Fibroblast of skin of abdomen (primary cell): ENCODE measurements at places on chromosomes 4 and X.

DNA sequence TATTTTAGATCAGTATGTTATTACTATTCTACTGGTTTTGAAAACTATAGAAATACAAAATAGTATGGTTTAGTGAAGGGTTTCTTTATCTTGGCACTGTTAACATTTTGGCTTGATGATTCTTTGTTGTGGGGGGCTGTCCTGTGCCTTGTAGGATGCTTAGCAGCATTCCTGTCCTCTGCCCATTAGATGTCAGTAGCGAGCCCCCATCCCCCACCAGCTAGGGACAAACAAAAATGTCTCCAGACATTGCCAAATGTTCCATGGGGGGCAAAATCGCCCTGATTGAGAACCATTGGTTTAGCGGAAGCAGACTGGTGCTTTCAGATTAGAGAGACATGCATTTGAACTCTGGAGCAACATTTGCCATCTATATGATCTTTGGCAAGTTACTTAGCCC, 23.3 kb downstream of the SPARCL1 start:
- DNase-seq = no peak

- DNase-seq = peak; percentile 32
Observed at GRCh38 chrX:9677098-9677739, 88.4 kb downstream of the GPR143 start.

GRCh38 chrX:138157850-138158249, 553.7 kb downstream of the FGF13 start:
- DNase-seq = no peak

GRCh38 chr4:174117445-174117844, 166.0 kb downstream of the FBXO8 start:
- no peak for DNase-seq

- DNase-seq = peak; percentile 57
Observed at GRCh38 chr4:19905024-19905423, 346.7 kb upstream of the SLIT2 start.

DNA sequence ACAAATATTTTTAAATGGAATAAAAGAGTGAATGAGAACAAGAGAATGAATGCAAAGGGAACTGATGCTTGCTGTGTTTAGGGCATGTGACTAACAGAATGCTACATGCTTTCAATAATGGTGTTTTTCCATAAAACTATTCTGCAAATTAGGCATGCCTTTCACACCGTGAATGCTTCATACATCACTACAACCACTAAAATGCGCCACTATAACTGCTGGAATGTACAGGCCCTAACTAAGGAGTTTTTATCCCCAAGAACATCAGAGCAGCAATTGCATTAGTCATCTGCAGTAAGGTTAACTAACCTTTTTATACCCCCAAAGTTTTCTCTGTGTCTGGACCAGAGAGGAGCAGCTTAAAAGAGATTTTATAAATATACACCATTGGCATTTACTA, 190.4 kb downstream of the ARAP2 start:
- DNase-seq = peak; percentile 66

DNA sequence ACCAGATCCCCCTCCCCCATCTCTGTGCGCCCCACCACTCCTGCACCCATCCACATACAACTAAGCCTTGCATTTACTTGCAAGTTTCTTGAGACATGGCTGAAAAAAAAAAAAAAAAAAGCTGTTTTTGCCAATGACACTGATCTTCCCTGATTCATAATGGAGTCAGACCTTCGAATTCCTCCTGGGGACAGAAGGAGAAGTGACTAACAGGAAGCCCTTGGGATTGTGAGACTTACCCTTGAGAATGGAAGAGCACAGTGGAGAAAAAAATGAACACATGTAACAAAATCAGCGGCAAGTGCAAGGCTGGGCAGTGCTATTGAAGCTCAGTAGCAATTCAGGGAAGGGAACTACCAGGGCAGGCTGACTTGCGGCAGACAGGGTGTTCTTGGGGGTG, 288.4 kb downstream of the BCOR start:
- DNase-seq = peak; percentile 67

DNA sequence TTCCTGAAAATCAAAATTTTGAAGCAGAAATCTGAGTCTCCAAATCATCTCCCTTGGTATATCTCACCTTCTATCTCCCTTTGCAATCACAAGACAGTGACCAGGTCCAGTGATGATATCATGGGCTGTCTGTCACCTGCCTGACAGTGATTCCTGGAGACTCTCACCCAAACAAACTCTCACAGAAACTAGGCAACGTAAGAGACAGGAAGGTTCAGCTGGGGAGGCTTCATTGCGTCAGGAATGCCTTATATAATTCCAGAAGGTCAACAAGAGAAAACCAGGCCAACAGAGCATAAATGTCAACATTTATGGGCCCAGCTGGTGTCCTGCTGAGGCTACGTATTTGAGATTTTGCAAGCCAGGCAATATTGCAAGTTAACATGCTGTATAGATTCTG, 412.7 kb downstream of the KCNIP4 start:
- no peak for DNase-seq

GRCh38 chrX:9163214-9163709, 129.3 kb upstream of the FAM9B start:
- peak; percentile 30 for DNase-seq

DNA sequence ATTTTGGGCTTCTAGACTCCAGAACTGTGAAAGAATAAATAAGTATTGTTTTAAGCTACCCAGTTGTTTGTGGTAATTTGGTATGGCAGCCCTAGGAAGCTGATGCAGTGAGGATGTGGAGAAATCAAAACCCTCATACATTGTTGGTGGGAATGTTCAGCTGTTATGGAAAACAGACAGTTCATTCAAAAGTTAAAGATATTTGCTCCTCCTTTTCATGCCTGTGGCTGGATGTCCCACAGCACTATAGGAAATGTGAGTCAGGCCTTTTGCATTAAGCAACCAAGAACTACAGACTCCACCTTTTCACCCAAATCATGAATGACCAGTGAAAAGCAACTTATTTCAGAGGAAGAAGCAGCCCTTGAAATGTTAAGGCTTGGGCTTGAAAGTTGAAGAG, 6.7 kb downstream of the BBS12 start:
- peak; percentile 87 for DNase-seq
